Hair follicular keratinocyte (primary cell): ENCODE measurements at places on chromosomes 1 and 21. TPM values are rescaled to one million over a fixed set of nuclear protein-coding genes. Genes with fewer than 3 reads are reported as not detected.

WDR3 gene
- total RNA-seq = 9.1 and 19.9 TPM in 2 replicates

LRRC39 gene
- not detected in 2 replicates for total RNA-seq

CASP9 gene
- 3.7 and 6.6 TPM in 2 replicates for total RNA-seq

USP48 gene
- total RNA-seq = 14.9 and 20.0 TPM in 2 replicates

C1orf74 gene
- 6.0 and 11.0 TPM in 2 replicates for total RNA-seq

GJA9 gene
- 0.08 TPM in 1 of 2 replicates, not detected in the other for total RNA-seq

AKR7A3 gene
- 0.16 TPM in 1 of 2 replicates, not detected in the other for total RNA-seq

ABCG1 gene
- 2.3 and 7.4 TPM in 2 replicates for total RNA-seq

S100A12 gene
- 0.49 and 1.7 TPM in 2 replicates for total RNA-seq

NTNG1 gene
- total RNA-seq = 0.31 TPM in 1 of 2 replicates, not detected in the other

SCCPDH gene
- 4.2 and 4.7 TPM in 2 replicates for total RNA-seq

RGS16 gene
- total RNA-seq = 0.19 and 0.23 TPM in 2 replicates

SYT2 gene
- under 0.01 TPM in 1 of 2 replicates, not detected in the other for total RNA-seq

IRF6 gene
- total RNA-seq = 91.2 and 169 TPM in 2 replicates

NECTIN4 gene
- 0.23 and 2.9 TPM in 2 replicates for total RNA-seq

KLHL20 gene
- 18.4 and 20.9 TPM in 2 replicates for total RNA-seq

DNTTIP2 gene
- total RNA-seq = 21.7 and 36.7 TPM in 2 replicates

OR6K3 gene
- total RNA-seq = not detected in 2 replicates

LHX8 gene
- not detected in 2 replicates for total RNA-seq

S100A14 gene
- total RNA-seq = 1,521 and 2,019 TPM in 2 replicates

TP73 gene
- 0.55 and 2.1 TPM in 2 replicates for total RNA-seq

FCGR1A gene
- total RNA-seq = not detected in 2 replicates

SMCP gene
- total RNA-seq = not detected in 2 replicates

NMNAT2 gene
- total RNA-seq = 0.39 TPM in 1 of 2 replicates, not detected in the other

FMN2 gene
- not detected in 2 replicates for total RNA-seq

SLAMF7 gene
- 0.19 and 1.0 TPM in 2 replicates for total RNA-seq

TSPEAR gene
- not detected in 2 replicates for total RNA-seq

PEAR1 gene
- total RNA-seq = 4.0 and 6.7 TPM in 2 replicates

CLCA4 gene
- 0.15 and 0.16 TPM in 2 replicates for total RNA-seq

BCL2L15 gene
- not detected in 2 replicates for total RNA-seq

CYP4X1 gene
- not detected in 2 replicates for total RNA-seq

NUP210L gene
- total RNA-seq = not detected in 2 replicates

TAS1R1 gene
- not detected in 2 replicates for total RNA-seq

AADACL3 gene
- total RNA-seq = not detected in 2 replicates

SEC22B gene
- total RNA-seq = 10.6 and 10.7 TPM in 2 replicates

WNT9A gene
- under 0.01 and 0.08 TPM in 2 replicates for total RNA-seq

RSPO1 gene
- total RNA-seq = not detected in 2 replicates

SPRR4 gene
- total RNA-seq = not detected in 2 replicates

NHLH2 gene
- 0.04 and 0.16 TPM in 2 replicates for total RNA-seq

TAS1R3 gene
- under 0.01 TPM in 1 of 2 replicates, not detected in the other for total RNA-seq

FCRL2 gene
- total RNA-seq = not detected in 2 replicates

ZNF648 gene
- not detected in 2 replicates for total RNA-seq

UBASH3A gene
- total RNA-seq = not detected in 2 replicates

OLIG2 gene
- total RNA-seq = not detected in 2 replicates

ITLN2 gene
- not detected in 2 replicates for total RNA-seq

OR2M3 gene
- total RNA-seq = not detected in 2 replicates

DLGAP3 gene
- total RNA-seq = not detected in 2 replicates

AKR7A2 gene
- 118 and 120 TPM in 2 replicates for total RNA-seq

WNT3A gene
- total RNA-seq = not detected in 2 replicates

ADGRL2 gene
- total RNA-seq = 1.6 and 10.6 TPM in 2 replicates
